ENCODE measurements at places on chromosomes 5 and 9.

DNA sequence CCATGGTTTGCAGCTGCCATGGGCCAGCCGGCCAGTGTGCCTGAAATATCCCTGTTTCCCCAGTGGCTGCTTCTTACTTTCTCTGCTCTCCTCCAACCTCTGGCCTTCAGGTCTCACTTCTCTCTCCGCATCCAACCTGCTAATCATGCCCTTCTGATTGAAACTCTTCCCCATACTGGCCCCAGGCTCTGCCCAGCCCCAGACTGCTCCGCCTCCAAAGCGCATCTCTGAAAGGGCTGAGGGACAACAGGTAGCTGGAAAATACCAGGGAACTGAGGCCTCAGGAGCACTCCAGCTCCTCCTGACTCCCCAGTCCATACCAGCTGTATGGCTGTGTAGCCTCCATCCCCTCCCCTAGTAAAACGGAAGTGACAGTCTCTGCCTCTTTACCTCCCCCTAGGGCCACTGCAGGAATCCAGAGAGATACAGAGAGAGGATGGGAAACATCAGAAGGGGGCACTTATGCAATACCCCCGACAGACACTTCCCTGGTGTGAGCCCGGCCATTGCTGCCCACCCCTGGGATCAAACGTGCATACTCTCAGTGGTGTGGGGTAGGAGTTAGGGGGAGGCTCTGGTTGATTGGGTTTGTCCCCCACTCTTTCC is 34.2 kb downstream of the PAX5 start:
- peak; percentile 68 for DNase-seq

GRCh38 chr9:132866898-132867297 is 11.2 kb downstream of the AK8 start:
- DNase-seq = no peak

DNA sequence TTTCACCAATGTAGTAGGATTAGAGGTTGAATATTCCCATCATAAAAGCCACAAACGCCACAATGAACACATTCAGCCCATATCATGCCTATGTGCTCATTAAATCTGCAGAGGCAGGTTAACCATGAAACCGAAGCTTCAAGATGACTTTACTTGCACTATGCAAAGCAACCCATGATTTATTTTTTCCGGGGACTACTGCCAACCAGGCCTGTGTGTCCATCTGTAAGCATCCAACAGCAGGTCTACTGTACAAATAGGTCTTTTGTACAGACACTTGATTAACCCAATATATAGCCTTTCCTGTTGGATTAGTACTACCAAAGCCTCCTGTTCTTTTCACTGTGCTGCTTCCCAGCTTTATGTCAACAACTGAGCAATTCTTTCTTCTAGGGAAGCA is 104.9 kb upstream of the CDH10 start:
- DNase-seq = no peak

GRCh38 chr5:17373406-17373805 is 124.6 kb upstream of the TAF11L2 start:
- peak; percentile 2 for DNase-seq

- DNase-seq = peak; percentile 23
Observed at GRCh38 chr5:76608833-76609232, 14.4 kb downstream of the F2RL2 start.
